MCF 10A (cell line): ENCODE measurements at places on chromosomes 1 and 21. TPM values are rescaled to one million over a fixed set of nuclear protein-coding genes. Genes with fewer than 3 reads are reported as not detected.

- no peaks in the 10 kb centered on the region for H3K27me3 ChIP-seq
- peaks cover 43% of the 10 kb centered on the region for H3K4me1 ChIP-seq
- H3K4me3 ChIP-seq: peak overlapping the region; percentile 90
- DNase-seq: no peak
- H3K36me3 ChIP-seq: peaks cover 6% of the 10 kb centered on the region
Measured at GRCh38 chr1:154938604-154939399, 2.3 kb upstream of the PMVK start.

DNA sequence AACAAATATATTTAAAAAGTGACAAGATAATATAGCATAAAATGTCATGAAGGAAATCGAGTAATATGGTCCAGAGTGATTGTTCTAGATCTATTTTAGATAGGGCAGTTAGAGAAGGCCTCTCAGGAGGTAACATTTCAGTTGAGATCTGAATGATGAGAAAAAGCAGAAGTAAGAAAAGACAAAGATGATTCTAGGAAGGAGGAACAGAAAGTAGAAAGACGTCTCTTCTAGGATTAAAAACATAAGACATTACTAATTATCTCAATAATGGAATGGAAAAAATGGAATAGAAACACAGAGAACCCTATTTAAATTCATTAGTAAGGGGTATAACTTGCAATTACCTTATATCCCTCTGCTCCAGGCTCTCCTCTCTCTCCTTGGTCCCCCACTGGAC lies 130.0 kb upstream of the ZNHIT6 start:
- H3K27me3 ChIP-seq: peaks cover 27% of the 10 kb centered on the region
- no peak overlapping the region for H3K27ac ChIP-seq
- no peak overlapping the region for H3K4me3 ChIP-seq
- no peak for DNase-seq
- no peaks in the 10 kb centered on the region for H3K4me1 ChIP-seq
- H3K36me3 ChIP-seq: no peaks in the 10 kb centered on the region

THEM5 gene
- total RNA-seq: not detected in 2 replicates

NBPF3 gene
- 5.5 and 6.5 TPM in 2 replicates for total RNA-seq

GRCh38 chr1:160744852-160745520 lies 5.9 kb downstream of the SLAMF7 start:
- DNase-seq: no peak
- peaks cover 12% of the 10 kb centered on the region for H3K4me1 ChIP-seq
- peaks cover 11% of the 10 kb centered on the region for H3K36me3 ChIP-seq
- H3K27me3 ChIP-seq: no peaks in the 10 kb centered on the region
- H3K27ac ChIP-seq: no peak overlapping the region

PRAMEF14 gene
- total RNA-seq: not detected in 2 replicates

DNA sequence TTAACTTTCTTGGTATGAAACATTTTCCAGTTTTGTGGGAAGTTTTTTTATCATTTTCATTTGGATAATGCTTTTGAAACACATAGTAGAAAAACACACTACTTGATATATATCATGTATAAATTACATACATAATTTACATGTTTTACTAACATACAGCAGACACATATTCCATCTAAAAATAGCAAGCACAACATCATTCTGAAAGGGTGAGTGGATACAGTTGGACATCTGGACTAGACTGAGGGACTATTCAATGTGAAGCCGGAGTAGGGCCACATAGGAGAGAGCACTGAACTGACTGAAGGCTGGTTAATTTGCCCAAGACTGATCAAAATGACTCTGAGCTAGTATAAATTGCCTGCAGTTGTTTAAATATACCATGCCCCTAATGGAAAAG lies 11.7 kb downstream of the CDKN2C start:
- no peak overlapping the region for H3K4me3 ChIP-seq
- no peaks in the 10 kb centered on the region for H3K4me1 ChIP-seq
- H3K27me3 ChIP-seq: no peaks in the 10 kb centered on the region
- no peak overlapping the region for H3K27ac ChIP-seq
- no peak for DNase-seq

DNA sequence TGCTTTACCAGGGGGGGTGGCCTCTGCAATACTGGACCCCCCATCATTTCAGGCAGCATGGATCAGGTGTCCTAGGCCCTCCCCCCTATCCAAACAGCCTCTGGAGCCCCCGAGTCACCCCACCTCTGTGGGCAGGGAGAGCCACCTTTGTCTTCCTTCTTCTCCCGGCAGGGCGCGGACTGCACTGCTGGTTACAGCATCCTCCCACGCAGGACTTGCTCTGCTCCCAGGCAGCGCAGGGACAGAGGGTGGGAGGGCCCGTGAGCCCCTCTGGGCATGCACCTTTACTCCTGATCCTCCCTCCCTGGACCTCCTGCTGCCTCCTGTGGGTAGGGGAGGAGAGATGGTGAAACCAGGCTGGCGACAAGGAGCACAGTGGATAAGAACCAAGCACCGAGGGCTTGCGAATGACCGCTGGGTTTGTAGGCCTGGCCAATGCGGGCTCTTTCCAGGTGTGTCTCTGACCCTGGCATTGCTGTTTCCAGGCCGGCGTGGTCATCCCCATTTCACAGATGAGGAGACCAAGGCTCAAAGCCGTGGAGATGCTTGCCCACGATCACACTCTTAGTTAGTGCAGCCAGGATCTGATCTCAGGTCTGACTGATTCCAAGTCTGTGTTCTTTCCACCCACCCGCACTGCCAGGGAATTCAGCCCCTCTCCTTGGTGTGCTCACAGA lies 73.6 kb upstream of the TARDBP start:
- H3K36me3 ChIP-seq: no peaks in the 10 kb centered on the region
- peaks cover 9% of the 10 kb centered on the region for H3K4me1 ChIP-seq
- no peak overlapping the region for H3K27ac ChIP-seq
- no peaks in the 10 kb centered on the region for H3K27me3 ChIP-seq
- no peak overlapping the region for H3K4me3 ChIP-seq

S100A5 gene
- total RNA-seq: not detected in 2 replicates

DNA sequence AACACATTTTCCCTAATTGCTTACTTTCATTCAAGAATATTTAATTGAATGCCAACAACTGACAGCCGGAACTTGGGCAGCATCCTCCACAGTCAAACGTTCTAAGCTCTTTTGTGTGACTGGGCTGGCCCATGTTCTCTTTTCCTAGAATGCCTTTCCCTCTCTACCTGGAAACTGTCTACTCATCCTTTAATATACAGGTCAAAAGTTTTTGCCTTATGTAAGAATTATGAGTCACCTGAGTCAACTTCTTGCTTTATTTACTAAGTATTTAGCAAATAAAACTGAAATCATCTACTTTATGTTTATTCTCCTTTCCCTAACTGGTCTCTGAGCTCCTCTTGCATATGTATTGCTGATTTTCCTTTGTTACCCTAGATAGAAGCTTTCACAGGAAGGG lies 172.2 kb downstream of the CHRM3 start:
- no peaks in the 10 kb centered on the region for H3K36me3 ChIP-seq
- DNase-seq: no peak
- no peak overlapping the region for H3K27ac ChIP-seq
